Breast epithelium (tissue), 4 donors: ENCODE measurements at places on chromosomes 7 and 10.

GRCh38 chr10:133391761-133392518 is 2.0 kb upstream of the MTG1 start:
- DNase-seq = no peak

- no peak for DNase-seq
These were observed 116.0 kb downstream of the NPTX2 start for GRCh38 chr7:98733036-98733435.

DNA sequence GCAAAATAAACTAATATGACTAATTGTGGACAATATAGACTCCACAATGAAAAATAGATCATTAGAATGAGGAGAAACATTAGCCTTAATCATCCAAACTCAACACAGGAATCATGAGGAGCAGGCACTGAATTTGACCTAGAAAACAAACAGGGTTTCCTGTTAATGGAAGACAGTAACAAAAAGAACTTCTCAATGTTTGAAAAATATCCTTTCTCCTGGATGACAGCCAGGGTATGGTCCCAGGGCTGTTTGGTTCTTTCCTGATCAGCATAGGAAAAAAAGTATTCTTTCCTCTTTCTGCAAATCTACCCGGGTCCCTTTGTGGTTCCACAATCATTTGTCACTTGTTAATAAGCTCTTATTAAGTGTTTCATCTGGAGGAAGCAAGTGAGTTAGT is 145.3 kb upstream of the SVIL start:
- DNase-seq = no peak

GRCh38 chr10:23523251-23523650 is 84.4 kb downstream of the OTUD1 start:
- no peak for DNase-seq

DNA sequence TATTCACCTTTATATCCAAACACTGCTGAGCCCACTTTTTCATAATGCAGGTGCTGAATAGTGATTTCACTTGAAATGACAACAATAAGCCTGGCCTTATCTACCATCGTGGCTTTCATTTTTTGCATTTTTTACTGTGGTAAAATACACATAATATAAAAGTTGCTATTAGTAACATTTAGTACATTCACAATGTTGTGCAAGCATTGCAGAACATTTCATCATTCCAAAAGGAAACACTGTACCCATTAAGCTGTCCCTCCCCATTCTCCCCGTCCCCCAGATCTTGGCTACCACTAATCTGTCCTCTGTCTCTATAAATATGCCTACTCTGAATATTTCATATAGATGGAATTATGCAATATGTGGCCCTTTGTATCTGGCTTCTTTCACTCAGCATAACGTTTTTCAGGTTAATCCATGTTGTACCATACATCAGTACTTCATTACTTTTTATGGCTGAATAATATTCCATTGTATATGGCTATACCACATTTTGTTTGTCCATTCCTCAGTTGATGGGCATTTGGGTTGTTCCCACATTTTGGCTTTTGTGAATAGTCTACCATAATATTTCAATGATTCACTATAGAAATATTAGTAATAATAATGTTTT is 68.5 kb upstream of the ARID5B start:
- no peak for DNase-seq

DNA sequence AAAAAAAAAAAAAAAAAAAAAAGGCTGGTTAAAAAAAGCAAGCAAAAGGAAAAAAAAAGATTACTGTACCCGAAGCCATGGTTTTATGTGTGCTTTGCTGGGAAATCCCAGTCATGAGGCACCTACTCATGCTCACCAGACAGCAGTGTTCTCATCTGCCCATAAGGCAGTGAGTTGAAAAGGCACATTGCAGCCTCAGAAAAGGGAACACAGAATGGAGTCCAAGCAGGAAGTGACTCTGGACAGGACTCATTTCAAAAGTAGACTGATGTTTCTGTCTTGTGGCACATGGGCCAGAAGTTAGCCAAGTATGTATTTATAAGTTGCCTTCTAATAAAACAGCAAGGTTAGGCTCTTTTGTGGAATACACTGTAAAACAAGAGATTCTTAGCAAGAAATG is 40.2 kb downstream of the PDSS1 start:
- DNase-seq = no peak

DNA sequence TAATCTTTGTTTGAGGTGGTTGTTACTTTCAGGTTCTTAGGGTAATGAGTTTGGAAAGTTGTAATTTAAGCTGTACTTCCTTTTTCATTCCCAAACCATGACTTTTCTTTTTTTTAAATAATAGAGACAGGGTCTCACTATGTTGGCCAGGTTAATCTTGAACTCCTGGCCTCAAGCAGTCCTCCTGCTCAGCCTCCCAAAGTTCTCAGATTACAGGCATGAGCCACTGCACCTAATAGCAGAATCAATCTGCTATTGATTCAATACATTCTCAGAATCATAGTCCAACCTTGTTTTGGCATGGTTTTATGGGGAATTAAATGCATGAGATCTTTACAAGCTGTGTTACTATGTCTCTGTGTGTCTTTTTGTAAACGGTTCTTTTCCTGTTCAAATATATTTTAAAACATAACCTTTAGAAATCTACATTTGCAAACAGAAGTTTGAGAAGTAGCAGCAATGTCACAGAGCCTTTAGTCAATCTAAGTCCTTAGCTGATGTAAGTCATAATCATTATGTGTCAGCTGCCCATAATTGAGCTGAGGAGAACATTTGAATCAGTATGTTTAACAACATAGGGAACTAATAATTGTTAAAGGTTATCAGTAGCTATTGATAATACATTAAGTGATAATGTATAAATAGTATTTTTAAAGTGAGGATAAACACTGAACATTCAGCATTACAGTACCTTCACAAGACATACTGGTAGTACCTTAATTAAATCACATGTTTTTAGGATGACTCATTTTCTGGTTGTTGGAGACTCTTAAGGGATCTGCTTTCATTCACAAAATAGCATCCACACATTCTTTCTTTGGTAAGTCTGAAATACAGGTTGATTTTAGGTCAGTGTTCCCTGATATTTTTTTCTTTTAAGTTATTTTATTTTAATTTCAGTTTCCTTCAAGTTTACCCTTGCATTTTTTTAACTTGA is 8.8 kb downstream of the INPP5F start:
- DNase-seq = no peak

DNA sequence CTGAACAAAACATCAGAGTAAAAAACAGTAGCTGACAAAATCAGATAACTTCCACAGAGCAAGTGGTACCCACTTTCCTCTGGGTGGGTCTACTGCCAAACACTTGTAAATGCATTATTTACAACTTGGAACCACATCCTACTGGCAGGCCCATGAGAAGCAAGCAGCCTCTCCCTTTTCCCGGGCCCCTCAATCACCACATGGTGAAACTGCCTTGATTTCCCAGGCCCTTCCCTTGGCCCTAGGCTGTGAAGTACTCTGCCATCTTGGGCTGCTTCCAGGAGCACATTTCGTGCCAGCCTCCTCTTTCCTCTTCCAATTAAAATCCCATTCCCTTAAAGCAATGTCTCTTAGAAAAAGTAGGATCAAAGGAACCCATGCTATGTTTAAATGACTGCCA is 71.4 kb downstream of the CUZD1 start:
- no peak for DNase-seq

GRCh38 chr7:116271963-116272886 is 61.9 kb downstream of the TES start:
- no peak for DNase-seq

GRCh38 chr7:1986366-1987083 is 246.2 kb downstream of the MAD1L1 start:
- DNase-seq = no peak

DNA sequence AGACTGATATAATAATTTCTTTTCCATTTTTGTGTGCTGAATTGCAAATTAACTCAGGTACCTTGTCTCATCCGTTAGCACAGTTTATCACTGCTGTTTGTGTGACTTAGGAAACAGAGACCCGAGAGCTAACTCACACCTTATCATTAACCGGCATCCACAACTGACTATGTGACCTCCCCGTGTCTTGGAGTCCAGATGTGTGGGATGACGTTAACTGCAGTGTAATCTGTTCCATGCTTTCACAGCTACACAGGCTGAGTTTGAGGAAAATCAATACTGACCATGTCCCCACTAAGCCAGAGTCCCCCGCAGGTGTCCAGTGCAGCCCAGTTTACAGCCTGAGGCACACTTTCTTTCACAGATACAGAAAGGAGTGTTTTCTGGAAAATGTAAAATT is 154.7 kb downstream of the COBL start:
- no peak for DNase-seq

DNA sequence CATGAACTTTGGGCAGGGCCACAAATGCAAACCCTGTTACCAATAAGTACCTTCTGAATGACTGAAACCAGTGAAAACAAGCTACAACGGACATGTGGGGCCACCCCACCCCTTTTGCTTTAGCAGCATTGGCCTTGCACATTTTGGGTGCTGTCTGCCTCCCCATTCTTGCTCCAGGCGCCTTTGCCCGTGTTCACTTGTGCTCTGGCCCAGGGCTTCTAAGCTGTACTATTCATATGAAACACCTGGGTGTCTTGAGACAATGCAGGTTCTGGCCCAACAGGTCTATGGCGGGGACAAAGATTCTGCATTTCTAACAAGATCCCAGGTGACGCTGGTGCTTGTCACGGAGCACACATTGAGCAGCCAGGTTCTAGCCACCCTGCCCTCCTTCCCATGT is 96.5 kb upstream of the SDK1 start:
- DNase-seq = no peak

- no peak for DNase-seq
These were observed 47.1 kb upstream of the UCN3 start for GRCh38 chr10:5317547-5318107.

DNA sequence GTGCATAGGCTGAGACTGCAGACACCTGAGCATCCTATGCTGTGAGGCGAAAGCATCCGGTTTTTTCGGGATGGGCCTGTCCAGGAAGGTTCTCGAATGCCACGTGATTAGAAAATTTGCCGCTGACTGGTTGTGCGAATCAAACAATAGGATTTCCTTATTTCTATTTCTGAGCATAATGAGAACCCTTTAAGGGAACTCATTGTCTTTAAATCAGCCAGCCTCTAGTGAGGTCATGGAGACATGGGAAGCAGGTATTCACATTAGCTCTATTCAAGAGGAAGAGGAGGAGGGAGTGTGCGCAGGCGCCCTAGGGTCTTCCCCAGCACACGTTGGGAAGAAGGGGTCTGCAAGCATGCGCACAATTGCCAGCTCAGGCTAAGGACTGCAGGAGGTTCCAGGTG is 5.6 kb downstream of the GIMAP1 start:
- DNase-seq = no peak

GRCh38 chr7:42248579-42248978 is 11.6 kb upstream of the GLI3 start:
- DNase-seq = no peak

GRCh38 chr10:132542086-132542775 is 4.6 kb downstream of the INPP5A start:
- DNase-seq = no peak

DNA sequence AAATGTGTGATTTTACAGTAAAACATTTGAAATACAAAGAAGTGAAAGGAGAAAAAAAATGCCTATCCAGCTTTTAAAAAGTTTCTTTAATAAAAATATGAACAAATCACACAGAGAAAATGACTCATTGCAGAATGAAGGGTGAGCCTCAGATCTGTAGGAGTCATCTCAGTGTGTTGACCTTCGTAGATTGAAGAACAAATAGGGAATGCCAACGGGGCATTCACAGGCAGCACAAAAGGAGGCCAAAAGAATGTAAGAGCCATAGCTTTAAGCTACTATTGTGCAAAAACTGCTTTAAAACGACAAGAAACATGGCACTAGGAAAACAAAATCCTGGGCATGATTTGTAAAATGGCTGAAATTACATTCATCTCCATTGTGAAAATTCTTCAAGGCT is 782.7 kb upstream of the CELF2 start:
- no peak for DNase-seq

GRCh38 chr10:6649903-6650302 is 69.8 kb upstream of the PRKCQ start:
- DNase-seq = no peak

DNA sequence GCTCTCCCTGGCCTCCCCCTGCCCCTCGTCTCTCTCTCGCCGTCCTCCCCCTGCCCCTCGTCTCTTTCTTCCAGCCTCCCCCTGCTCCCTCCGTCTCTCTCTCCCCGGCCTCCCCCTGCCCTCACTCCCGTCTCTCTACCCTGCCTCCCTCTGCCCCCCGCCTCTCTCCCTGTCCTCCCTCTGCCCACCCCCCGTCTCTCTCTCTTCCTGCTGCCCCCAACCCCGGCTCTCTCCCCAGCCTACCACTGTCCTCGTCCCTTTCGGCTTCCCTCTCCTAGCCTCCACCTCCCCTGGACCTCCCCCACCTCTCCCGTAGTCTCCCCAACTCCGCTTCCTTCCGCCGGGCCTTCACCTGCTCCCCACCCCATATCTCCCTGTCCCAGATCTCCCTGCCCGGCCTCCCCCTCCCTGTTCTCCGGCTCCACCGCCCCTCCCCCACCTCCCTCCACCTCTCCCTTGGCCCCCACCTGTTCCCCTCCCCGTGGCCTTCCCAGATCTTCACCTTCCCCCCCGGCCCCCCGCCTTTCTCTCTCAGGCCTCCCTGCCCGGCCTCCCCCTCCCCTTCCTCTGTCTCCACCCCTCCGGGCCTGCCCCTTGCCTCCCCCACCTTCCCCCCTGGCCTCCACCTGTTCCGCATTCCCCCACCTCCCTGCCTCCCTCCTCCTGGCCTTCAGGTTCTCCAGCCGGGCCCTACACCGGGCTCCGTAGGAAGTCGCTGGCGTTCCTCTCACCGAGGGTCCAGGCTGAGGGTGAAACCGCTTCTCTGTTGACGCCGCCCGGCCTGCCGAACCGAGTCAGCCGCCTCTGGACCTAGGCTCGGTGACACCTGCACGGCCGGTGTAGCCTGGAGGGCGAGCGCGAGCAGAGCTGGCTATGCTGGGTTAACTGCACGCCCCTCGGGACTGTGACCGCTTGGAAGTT is 1.2 kb downstream of the GET4 start:
- DNase-seq = no peak

DNA sequence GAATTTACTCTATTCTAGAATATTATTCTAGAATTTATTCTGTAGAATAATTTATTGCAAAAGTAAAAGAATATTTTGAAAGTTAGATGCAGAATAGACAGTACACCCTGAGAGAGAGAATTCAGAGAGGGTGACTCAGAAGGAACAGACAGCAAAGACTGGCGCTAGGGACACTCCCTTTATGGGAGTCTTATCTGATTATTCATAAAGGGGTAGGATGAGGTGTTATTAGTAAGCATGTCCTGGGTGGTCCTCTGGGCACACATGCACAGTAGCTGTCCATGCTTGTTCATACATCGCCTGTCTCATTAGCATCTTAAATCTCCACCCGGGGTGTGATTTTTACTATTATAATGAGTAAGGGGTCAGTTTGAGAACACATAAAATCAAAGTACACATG is 100.1 kb downstream of the XPNPEP1 start:
- DNase-seq = no peak

GRCh38 chr7:36015733-36016132 is 137.3 kb upstream of the EEPD1 start:
- no peak for DNase-seq
